Activated naive CD4-positive, alpha-beta T cell treated with anti-CD3 and anti-CD28 coated beads, Interleukin-2, amount 10 ng/mL, durations not matched to agents 5 hours and 36 hours (primary cell): ENCODE measurements at places on chromosomes 12 and 14. TPM values are rescaled to one million over a fixed set of nuclear protein-coding genes. Genes with fewer than 3 reads are reported as not detected.

Gene GLT8D2
- 0.22 TPM for total RNA-seq

Gene B4GALNT3
- 0.66 TPM for total RNA-seq

Gene GPN3
- total RNA-seq = 16.9 TPM

Gene SLC11A2
- total RNA-seq = 38.9 TPM

Gene SERPINA5
- not detected for total RNA-seq

Gene SMARCC2
- total RNA-seq = 129 TPM

Gene A2M
- total RNA-seq = not detected

Gene MAP1LC3B2
- total RNA-seq = 2.8 TPM

Gene GPRC5D
- 0.83 TPM for total RNA-seq

Gene PLEKHD1
- total RNA-seq = 0.05 TPM

Gene RIPK3
- total RNA-seq = 36.5 TPM
